ENCODE measurements at places on chromosomes 1 and 21.

- H3K4me3 ChIP-seq = no peak within 1 kb of the TSS
- H3K27me3 ChIP-seq = no peaks in the 10 kb centered on the region
- peaks cover 24% of the 10 kb centered on the region for H3K36me3 ChIP-seq
These were observed at the start of gene CACYBP for GRCh38 chr1:174999936-175000696. Gene CACYBP, plus strand, starts transcription at chr1:174999947. Its CDS starts 234 bp downstream, at chr1:175000181.

GRCh38 chr1:229117664-229118300 is 153.1 kb upstream of the RAB4A start:
- no peak overlapping the region for H3K27ac ChIP-seq
- DNase-seq = no peak
- no peaks in the 10 kb centered on the region for H3K36me3 ChIP-seq
- peaks cover 2% of the 10 kb centered on the region for H3K4me1 ChIP-seq
- peaks cover 7% of the 10 kb centered on the region for H3K27me3 ChIP-seq

DNA sequence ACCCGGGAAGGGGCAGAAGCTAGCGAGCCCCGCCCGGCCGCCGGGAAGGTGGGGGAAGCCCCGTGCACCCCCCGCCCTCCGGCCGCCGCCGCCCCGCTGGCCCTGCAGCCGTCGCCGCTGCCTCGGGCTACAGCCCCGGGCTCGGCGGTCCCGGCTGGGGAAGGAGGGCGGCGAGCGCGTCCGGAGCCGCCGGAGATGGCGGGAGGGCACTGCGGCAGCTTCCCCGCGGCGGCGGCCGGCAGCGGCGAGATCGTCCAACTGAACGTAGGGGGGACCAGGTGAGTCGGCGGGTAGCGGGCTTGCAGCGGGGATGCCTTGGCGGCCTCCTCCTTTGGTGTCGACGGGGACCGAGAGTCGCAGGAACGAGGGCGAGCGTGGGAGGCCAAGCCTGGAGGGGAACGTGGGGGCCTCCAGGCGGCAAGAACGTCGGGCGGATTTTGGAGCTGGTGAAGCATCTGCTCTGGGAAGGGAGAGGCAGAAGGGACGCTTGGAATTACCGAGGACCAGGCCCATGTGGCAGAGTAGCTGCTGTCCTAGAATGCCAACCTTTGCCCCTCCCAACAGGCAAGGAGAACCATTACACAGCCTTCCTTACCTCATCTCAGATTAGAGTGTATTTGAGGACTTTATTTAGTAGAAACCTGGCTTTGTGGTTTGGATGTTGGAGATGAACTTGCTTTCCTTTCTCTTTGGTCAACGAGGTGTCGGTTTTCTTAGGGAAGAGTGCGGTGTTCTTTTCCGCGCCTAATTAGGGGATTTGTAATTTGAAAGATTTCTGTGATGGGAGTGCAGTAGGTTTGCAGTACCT is 591 bp downstream of the KCTD3 start:
- peak overlapping the region; percentile 67 for H3K4me3 ChIP-seq
- peak overlapping the region; percentile 28 for H3K27ac ChIP-seq
- H3K27me3 ChIP-seq = peaks cover 25% of the 10 kb centered on the region
- peaks cover 10% of the 10 kb centered on the region for H3K4me1 ChIP-seq
- no peak for DNase-seq

GRCh38 chr1:84301004-84301784 is at the start of gene SAMD13:
Gene SAMD13, plus strand, starts transcription at chr1:84301708. Its CDS starts 1,527 bp downstream, at chr1:84303235.
- peaks cover 47% of the 10 kb centered on the region for H3K4me1 ChIP-seq
- peak; percentile 63 for DNase-seq
- peak within 1 kb of the TSS; percentile 49 for H3K27ac ChIP-seq
- peak within 1 kb of the TSS; percentile 72 for H3K4me3 ChIP-seq
- no peaks in the 10 kb centered on the region for H3K36me3 ChIP-seq

DNA sequence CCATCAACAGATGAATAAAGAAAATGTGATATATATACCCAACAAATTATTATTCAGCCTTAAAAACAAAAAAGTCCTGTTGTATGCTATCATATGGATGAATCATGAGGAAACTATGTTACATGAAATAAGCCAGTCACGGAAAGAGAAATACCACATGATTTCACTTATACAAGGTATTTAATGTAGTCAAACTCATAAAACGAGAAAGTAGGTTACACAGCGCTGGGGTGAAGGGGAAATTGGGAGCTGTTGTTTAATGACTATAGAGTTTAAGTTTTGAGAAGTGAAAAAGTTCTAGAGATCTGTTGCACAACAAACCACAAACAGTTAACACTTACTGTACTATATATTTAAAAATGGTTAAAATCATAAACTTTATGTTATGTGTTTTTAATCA is 58.5 kb downstream of the SLC25A24 start:
- H3K4me1 ChIP-seq = no peaks in the 10 kb centered on the region
- no peak overlapping the region for H3K4me3 ChIP-seq
- H3K36me3 ChIP-seq = peaks cover 62% of the 10 kb centered on the region
- H3K27ac ChIP-seq = no peak overlapping the region

- no peak for DNase-seq
- H3K27ac ChIP-seq = no peak overlapping the region
- no peak overlapping the region for H3K4me3 ChIP-seq
These were observed 84.2 kb downstream of the ABCA4 start for GRCh38 chr1:94036730-94037129.

DNA sequence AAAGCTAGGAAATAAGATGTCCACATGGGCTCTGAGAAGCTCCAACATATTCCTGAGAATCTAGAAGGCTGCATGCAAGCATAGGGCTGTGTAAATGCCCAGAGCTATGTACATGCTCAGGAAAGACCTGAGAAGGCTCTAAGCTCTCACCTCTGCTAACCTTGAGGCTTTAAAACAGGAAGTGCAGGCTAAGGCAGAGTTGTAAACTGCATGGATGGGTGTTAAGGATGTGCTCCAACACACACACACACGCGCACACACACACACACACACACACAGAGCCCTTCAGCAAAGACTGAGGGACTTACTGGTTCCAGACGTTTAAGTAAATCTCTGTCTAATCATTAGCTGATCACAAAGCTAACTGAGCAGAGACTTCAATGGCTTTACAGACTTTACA is 162.9 kb downstream of the TRABD2B start:
- H3K4me1 ChIP-seq = no peaks in the 10 kb centered on the region
- no peak for DNase-seq
- H3K27me3 ChIP-seq = peaks cover 9% of the 10 kb centered on the region

GRCh38 chr1:150021191-150021694 is 10.7 kb upstream of the OTUD7B start:
- H3K27me3 ChIP-seq = peaks cover 15% of the 10 kb centered on the region
- H3K36me3 ChIP-seq = no peaks in the 10 kb centered on the region
- no peak overlapping the region for H3K4me3 ChIP-seq
- H3K4me1 ChIP-seq = peaks cover 3% of the 10 kb centered on the region
- DNase-seq = no peak
- no peak overlapping the region for H3K27ac ChIP-seq

DNA sequence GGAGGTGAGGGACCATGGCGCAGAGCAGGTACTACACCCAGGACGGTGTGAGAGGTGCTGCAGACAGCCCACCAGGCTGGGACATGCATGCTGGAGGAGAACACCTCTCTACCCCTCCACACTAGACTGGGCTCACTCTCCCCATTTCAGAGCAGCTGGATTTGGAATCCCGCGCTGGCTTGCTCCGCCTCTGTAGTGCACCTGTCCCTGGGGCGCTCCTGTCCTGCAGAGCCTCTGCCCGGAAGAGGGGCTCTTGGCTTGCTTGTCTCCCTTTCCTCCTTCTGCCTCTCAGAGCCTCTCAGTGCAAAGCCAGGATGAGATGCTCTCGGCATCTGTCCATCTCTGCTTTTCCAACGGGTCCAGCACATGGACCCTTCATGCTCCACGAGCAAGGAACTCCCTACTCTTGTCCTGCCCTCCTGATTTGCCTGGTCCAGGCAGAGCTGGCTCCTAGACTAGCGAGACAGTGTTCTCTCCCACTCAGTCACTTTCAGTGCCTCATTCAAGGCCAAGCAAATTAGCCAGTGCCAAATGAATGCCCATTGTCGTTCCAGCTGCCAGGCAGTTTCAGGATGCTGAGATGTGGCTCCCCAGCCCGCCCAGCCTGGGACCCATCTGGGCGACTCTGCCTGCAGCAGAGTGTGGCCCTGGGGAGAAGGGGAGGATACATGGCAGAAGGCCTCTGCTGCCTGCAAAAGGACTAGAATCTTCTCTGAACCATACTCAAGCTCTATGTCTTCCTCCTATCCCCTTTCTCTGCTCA is 33.7 kb downstream of the CDCA8 start:
- DNase-seq = no peak
- no peaks in the 10 kb centered on the region for H3K36me3 ChIP-seq
- no peak overlapping the region for H3K27ac ChIP-seq

- DNase-seq = no peak
- H3K4me1 ChIP-seq = no peaks in the 10 kb centered on the region
- H3K27me3 ChIP-seq = no peaks in the 10 kb centered on the region
- no peak overlapping the region for H3K4me3 ChIP-seq
- H3K36me3 ChIP-seq = no peaks in the 10 kb centered on the region
- no peak overlapping the region for H3K27ac ChIP-seq
These were observed 60.4 kb upstream of the DMRTB1 start for GRCh38 chr1:53398576-53399365.

- H3K36me3 ChIP-seq = no peaks in the 10 kb centered on the region
- no peak for DNase-seq
- no peak overlapping the region for H3K27ac ChIP-seq
- no peaks in the 10 kb centered on the region for H3K27me3 ChIP-seq
These were observed 19.8 kb downstream of the NPR1 start for GRCh38 chr1:153698020-153698922.

DNA sequence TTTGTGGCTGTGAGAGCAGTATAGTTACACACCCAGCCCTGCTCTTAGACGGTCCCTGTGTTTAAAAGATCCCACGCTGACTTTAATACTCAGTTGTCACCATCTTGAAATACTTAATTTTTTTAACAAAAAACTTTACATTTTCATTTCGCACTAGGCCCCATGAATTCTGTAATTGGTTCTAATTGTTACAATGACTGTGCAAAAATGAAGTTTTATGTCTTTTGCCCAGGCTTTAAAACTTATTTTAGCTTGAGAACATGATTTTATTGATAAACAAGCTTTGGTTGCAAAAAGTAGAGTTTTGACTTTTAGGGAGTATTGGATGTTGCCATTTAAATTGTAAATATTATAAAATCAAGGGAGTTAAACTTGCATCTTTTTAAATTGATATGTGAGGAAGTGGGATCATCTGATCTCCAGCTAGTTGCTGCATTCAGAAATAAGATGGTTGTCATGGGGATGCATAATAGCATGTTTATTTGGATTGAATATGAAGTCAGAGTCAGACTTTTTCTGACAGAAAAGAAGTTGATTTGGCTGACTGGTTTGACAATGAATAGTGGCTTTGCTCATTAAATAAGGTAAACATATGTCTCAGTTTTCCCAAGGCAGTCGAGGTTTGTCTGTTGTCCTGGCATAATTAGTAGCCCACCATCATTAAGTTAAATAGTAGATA is 23.0 kb upstream of the CRP start:
- H3K27ac ChIP-seq = no peak overlapping the region
- no peak overlapping the region for H3K4me3 ChIP-seq
- no peaks in the 10 kb centered on the region for H3K4me1 ChIP-seq
- H3K27me3 ChIP-seq = peaks cover 18% of the 10 kb centered on the region
- DNase-seq = no peak
- H3K36me3 ChIP-seq = no peaks in the 10 kb centered on the region

DNA sequence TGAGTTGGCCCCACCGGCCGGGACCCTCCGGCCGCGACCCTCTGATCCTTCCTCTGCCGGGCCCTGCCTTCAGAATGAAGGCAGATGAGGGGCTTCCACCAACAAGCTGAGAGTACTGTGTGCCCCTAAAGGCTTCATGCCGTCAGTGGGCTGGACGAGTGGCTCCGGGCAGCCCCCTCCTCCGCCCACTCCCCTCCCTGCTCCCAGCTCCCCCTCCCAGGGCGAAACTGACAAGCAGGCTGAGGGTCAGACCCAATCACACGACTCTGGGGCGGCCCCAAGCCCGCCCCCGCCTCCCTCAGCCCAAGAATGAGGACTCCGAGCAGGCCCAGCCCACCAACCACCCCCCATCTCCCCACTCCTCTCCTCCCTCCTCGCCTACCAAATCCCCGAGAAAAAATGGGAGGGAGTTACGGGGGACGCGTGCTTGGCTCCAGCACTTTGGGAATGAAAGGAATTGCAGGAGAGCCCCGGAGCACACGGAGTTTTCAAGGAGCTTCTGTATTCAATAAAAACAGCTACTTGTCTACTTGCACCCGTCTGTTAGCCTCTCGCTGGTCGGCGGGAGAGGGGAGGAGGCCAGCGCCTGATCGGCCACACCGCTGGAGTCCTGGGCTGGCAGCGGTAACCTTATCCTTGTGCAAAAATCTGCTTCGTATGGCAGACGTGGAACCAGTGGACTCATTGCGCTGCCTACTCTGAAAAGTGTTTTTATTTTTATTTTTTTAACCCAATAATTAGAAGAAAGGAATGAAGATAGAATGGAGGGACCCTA is at the start of gene COL11A1:
Gene COL11A1, minus strand, starts transcription at position 147 of the 775 bp plus-strand sequence. CDS start 344 bp downstream, outside the sequence.
- no peak within 1 kb of the TSS for H3K27ac ChIP-seq
- peaks cover 29% of the 10 kb centered on the region for H3K27me3 ChIP-seq
- H3K4me3 ChIP-seq = no peak within 1 kb of the TSS
- no peaks in the 10 kb centered on the region for H3K36me3 ChIP-seq
- H3K4me1 ChIP-seq = peaks cover 4% of the 10 kb centered on the region
- no peak for DNase-seq

GRCh38 chr1:52098139-52098871 is 42.2 kb downstream of the BTF3L4 start:
- H3K27ac ChIP-seq = no peak overlapping the region
- H3K4me1 ChIP-seq = peaks cover 14% of the 10 kb centered on the region
- H3K27me3 ChIP-seq = peaks cover 12% of the 10 kb centered on the region
- peak; percentile 11 for DNase-seq

DNA sequence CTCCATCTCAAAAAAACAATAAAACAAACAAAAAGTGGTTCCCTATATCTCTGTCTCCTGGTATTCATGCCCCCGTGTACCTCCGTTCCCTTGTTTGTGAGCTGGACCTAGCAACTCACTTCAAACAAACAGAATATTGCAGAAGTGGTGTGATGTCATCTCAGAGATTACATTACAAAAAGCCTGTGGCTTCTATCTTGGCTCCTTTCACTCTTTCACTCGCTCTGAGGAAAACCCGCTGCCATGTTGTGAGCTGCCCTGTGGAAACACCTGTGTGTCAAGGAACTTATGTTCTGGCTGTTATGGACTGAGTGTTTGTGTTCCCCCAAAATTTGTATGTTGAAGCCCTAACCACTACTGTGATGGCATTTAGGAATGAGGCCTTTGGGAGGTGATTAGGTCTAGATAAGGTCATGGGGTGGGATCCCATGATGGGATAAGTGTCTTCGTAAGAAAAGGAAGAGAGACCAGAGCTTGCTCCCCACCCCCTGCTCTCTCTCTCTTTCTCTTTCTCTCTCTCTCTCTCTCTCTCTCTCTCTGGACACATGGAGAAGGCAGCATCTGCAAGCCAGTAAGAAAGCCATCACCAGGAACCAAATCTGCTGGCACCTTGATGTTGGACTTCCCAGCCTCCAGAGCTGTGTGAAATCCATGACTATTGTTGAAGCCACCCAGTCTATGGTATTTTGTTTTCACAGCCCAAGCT is 7.4 kb upstream of the HYI start:
- H3K27me3 ChIP-seq = peaks cover 38% of the 10 kb centered on the region
- DNase-seq = no peak
- no peak overlapping the region for H3K27ac ChIP-seq
- peaks cover 3% of the 10 kb centered on the region for H3K4me1 ChIP-seq

Data from activated CD8-positive, alpha-beta memory T cell treated with anti-CD3 and anti-CD28 coated beads, Interleukin-2, amount 10 ng/mL, durations not matched to agents 7 days and 5 days (primary cell).